ENCODE measurements at places on chromosomes 4 and X.

DNA sequence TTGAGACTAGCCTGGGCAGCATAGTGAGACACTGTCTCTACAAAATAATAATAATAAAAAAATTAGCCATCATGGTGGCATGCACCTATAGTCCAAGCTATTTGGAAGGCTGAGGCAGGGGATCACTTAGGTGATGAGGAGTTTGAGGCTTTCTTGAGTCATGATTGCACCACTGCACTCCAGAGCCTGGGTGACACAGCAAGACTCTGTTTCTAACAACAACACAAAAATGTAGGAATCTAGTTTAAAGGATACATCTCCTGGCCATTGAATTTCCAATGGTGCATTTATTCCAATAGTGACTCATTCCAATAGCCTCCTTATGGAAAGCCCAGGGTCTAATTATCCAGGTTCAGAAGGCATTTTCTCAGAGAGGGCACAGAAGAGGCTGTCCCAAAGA, 21.9 kb upstream of the HERC6 start:
- no peak for DNase-seq

- no peak for DNase-seq
Observed at GRCh38 chr4:161581262-161582230, 582.3 kb downstream of the FSTL5 start.

- DNase-seq = no peak
Observed at GRCh38 chrX:48531358-48531959, 8.1 kb upstream of the TBC1D25 start.

GRCh38 chr4:142297313-142297712, 548.8 kb downstream of the INPP4B start:
- no peak for DNase-seq

GRCh38 chrX:133812402-133812801, 173.0 kb downstream of the GPC3 start:
- no peak for DNase-seq

GRCh38 chr4:93243262-93243661, 585.3 kb upstream of the ATOH1 start:
- DNase-seq = no peak

DNA sequence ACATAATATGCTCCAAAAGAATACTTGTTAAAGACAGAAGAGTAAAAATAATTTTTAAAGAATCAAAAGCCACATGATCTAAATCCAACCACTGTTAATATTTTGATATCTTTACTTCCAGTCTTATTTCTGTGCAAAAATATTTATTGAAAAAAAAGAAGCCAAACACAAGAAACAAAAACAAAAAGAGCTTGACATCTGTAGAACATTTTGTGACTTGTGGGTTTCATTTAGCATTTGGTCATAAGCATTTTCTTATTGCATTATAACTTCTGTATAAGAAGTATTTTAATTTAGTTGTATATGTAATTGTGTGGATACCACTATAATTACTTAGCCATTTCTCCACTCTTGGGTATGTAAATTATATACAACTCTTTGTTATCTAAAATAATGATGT, 63.1 kb downstream of the DIPK2B start:
- DNase-seq = no peak

GRCh38 chrX:16335181-16335580, 167.9 kb downstream of the MAGEB17 start:
- DNase-seq = no peak

- no peak for DNase-seq
Observed at GRCh38 chr4:89099471-89099870, 11.9 kb upstream of the TIGD2 start.

GRCh38 chr4:189206953-189207352, 733.7 kb upstream of the FRG1 start:
- DNase-seq = no peak

DNA sequence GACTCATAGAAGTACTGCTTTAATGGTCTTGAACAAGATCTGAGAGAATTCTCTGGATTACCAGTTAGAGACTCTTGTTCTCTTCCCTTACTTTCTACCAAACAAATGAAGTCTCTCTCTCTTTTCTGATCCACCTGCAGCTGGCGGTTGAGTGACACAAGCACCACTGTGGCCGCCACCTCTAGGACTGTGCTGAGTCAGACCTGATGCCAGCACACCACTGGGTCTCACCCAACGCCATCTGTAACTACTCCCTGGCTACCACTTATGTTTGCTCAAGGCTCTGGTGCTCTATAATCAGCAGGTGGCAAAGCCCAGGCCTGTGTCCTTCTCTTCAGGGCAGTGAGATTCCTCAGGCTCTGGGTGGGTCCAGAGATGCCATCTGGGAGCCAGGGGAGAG, 1173.5 kb downstream of the RPA4 start:
- no peak for DNase-seq

DNA sequence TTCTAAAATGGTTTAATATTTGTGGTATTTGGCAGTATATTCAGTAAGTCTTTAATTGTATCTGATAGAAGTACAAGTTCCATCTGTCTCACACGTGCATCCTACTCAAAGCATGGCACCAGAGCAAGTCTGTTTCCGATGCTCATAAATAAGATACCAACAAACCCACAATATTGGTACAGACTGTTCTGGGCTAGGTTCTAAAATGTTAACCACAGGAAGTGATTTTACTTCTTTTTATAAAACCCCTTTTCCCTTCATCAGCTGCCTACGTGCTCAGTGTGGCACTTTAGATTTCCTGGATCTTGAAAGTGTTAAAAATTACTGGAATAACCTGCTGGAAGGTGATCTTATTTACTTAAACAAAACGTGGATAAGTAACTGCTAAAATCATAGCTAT, 165.1 kb downstream of the CFAP299 start:
- no peak for DNase-seq

- no peak for DNase-seq
Observed at GRCh38 chr4:11010624-11011023, 326.1 kb upstream of the CLNK start.

- DNase-seq = no peak
Observed at GRCh38 chr4:113960684-113961321, 18.6 kb downstream of the ARSJ start.

- no peak for DNase-seq
Observed at GRCh38 chrX:14899607-14900006, 26.4 kb downstream of the MOSPD2 start.

DNA sequence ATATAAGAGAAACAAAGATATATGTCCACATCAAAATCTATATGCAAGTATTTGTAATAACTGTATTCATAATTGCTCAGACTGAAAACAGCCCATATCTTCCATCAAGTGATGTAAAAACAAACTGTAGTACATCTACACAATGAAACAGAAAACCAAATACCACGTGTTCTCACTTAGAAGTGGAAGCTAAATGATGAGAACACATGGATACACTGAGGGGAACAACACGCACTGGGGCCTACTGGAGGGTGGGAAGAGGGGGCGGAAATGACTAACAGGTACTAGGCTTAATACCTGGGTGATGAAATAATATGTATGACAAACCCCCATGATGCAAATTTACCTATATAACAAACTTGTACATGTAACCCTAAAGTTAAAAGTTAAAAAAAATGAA, 42.7 kb downstream of the UBA6 start:
- DNase-seq = no peak

DNA sequence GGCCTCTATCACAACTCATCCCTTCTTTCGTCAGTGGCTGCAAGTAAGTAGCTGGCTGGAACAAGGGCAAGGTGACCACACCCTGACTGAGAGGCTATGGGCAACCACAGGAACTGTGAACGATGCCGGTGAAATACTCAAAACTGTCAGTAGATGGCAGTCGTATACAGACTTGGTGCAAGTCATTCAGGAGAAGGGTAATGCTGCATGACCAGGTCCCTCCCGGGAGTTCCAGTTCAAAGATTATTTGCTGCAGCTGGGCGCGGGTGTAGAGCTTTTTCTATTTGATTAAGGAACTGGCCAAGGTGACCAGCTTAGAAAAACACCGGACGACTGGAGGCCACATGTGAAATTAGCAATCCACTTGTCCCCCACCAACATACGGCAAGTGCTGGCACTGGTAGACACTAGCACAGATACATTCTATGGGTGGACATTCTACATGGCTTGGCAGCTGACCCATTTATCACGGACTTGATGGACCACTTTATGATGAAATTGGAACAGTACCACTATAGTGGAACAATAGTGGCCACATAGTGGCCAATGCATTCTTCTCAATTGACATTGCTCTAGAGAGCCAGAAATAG, 726.6 kb downstream of the TRAM1L1 start:
- no peak for DNase-seq

DNA sequence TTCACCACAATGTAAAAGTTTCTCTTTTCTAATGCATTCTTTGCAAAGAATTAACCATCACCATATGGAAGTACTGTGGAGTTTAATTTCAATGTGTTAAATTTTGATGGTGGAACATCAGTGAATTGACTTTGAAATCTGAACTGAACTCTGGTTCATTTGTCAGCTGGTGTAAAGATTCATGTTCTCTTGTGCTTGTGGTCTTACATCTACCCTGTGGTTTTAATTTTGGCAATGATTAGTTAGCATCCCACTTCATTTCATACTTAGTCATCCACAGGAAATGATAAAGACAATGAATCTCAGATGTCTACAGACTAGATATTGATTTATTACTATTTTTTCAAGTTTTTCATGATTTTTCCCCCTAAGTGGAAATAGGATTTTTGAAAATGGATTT, 77.8 kb downstream of the GRID2 start:
- DNase-seq = no peak

- no peak for DNase-seq
Observed at GRCh38 chrX:29666366-29666765, 549.0 kb upstream of the MAGEB2 start.

DNA sequence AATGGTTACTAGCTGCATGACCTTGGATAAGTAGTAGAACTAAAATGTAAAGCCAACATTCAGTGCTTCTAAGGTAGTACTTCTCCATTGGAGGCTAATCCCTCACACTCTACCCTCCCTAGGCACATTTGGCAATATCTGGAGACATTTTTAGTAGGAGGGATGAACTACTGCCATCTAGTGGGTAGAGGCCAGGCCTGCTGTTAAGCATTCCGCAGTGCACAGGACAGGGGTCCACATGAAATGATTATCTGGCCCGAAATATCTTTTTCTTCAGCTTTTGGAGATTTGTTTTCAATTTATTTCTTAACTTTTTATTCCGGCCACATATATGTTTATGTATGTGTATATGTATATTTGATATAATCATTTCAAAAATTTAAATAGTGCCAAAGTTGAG, 36.0 kb upstream of the SPANXC start:
- DNase-seq = no peak

DNA sequence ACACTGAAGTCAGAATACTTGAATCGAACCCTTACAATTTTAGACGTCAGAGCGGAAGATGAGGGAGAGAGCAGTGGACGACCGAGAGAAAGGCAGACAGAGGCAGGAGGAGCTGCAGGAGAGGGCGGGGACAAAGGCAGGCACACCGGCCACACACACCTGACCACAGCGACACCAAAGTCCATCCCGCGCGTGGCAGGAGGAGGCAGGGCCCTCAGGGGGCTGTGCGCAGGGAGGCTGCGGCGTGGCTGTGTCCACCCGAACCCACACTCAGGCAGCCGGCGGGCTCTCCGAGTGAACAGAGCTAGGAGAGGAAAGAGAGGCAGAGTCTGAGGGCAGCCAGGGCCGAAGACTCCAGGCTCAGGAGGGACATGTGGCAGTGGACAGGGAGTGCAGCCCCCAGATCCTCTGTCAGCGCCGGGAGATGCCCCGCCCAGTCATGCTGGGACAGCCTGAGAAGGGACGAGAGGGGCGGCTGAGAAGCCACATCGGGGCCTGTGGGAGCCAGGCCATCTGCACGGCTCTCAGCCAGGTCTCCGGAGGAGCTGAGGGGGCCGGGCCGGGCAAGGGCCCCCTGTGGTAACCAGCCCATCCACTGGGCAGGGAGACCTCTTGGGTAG, 20.1 kb downstream of the GAK start:
- DNase-seq = no peak

DNA sequence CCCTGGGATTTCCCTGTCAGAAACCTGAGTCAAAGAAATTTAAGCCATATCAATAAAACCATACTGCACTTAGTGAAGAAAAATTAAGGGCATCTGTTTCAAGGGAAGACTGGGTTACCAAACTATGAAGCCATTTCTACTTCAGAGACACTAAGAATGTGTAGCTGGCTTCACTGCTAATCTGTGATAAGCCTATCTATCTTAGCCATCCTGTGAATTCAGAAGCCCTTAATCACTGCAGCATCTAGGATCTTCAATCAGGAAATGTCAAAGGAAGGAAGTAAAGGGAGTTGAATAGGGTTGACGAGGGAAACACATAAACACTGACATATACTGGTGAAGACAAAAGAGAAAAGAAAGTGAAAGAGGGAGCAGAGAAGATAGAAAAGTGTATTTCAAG, 777.6 kb upstream of the DIAPH2 start:
- DNase-seq = no peak

DNA sequence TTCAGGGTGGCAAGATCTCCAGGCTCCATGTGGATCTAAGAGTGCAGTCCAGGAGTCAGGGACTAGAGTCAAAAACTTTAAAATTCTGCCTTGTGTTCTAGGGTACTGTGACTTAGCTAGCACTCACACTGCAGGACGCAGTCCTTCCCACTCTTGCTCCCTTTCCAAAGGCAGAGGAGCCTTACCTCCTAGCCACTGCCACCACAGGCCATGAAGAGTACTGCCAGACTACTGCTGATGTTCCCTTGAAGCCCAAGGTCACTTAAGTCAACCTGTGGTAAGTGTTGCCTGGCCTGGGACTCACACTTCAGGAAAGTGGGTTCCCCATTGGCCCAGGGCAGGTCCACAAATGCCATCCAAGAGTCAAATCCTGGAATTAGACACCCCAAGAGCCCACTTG, 632.2 kb downstream of the PCDH19 start:
- DNase-seq = no peak

GRCh38 chrX:7215842-7216241, 67.9 kb upstream of the PUDP start:
- DNase-seq = no peak

GRCh38 chr4:102759831-102760644, 730 bp downstream of the MANBA start:
- no peak for DNase-seq

- DNase-seq = no peak
Observed at GRCh38 chr4:45638641-45639040, 485.2 kb downstream of the GABRG1 start.

GRCh38 chr4:37812713-37813112, 13.8 kb upstream of the PGM2 start:
- DNase-seq = no peak

GRCh38 chr4:75048208-75048879, 115.4 kb downstream of the PARM1 start:
- no peak for DNase-seq

- no peak for DNase-seq
Observed at GRCh38 chrX:85378461-85378860, 1.0 kb downstream of the POF1B start.

- no peak for DNase-seq
Observed at GRCh38 chr4:75643651-75644050, 13.3 kb upstream of the CDKL2 start.

DNA sequence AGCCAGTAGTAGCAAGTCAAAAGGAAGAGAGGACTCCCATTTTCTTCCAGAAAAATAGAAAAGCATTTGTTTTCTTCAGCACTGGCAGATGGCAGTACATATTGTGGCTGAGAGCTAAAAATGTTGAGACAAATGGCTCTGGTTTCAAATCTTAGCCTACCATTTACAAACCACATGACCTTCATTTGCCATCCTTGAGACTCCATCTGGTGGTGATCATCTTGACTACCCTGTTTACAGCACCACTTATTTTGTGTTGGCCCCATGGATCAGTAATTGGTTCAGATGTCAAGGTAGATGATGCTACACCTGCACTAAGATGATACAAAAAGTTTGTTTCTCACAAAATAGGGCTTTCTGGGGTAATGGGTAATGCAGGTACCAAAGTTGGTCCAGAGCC, 951.8 kb upstream of the IGFBP7 start:
- DNase-seq = no peak
